ENCODE measurements at places on chromosomes 4 and X.
A peak's percentile ranks its signal among the peaks of the same experiment; 100 is the strongest.

GRCh38 chr4:79205121-79205520 lies 120.7 kb downstream of the NAA11 start:
- DNase-seq, result no peak

- no peak for DNase-seq
Observed at GRCh38 chrX:40093586-40093985, 4.2 kb downstream of the BCOR start.

DNA sequence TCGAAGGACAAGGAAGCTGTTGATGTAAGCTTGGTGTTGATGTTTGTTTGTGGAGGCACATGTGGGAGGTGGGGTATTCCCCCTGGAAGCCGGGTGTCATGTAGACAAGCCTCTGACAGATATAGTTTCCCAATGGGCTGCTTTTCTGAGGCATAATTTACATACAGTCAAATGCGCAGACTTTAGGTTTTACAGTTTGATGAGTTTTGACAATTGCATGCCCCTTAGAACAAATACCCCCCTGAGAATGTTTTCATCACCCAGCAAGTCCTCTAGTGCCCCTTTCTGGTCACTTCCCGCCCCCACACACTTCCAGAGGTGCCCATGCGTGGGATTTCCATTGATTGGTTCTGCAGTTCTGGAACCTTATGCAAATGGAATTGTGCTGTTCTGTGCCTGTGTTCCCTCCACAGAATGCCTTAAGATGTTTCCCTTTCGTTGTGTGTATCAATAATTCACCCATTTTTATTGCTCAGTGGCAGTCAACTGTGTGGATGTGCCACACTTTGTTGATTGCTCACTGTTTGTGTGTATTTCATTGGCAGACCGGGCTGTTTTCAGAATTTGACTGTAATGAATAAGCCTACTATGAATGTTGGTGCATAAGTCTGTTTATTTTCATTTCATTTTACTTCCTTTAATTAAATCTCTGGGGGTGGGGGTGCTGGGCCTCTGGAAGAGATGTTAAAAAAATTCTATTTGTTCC lies 8.5 kb downstream of the EVC start:
- DNase-seq, result no peak

DNA sequence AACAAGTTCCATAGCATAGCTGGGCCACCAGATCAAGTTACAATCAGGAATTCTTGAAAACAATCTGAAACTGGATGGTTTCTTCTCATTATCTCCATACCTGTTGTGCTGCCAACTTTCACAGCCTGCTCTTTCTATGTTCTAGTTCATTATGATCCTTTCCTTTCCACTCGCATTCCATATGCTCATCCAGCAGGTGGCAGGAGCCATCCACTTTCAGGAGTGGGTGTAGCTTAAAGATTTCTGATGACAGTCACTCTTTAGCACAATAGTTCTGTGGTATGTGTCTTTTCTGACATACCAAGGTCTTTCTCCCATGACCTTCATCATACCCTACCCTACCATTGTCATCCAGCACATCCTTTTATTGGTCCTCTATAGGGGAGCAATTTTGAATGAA lies 46.4 kb downstream of the PAGE2 start:
- DNase-seq, result peak; percentile 52

DNA sequence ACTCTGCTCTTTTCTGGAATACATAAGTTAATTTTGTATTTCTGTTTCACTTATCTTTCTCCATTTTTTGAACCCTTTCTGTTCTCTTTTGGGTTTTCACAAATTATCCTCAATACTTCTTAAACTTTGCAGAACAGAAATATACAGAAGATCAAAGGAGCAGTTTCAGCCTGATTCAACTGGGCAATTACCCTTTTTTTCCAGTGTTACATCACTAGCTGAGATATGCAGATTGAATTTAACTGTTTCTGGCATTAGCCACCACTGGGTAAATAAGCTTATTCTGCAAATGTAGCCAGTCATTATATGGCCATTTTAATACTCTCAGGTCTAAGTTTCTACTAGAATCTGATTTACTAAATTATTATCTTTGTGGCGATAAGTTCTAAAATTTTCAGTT lies 66.9 kb upstream of the GRID2 start:
- DNase-seq, result no peak

DNA sequence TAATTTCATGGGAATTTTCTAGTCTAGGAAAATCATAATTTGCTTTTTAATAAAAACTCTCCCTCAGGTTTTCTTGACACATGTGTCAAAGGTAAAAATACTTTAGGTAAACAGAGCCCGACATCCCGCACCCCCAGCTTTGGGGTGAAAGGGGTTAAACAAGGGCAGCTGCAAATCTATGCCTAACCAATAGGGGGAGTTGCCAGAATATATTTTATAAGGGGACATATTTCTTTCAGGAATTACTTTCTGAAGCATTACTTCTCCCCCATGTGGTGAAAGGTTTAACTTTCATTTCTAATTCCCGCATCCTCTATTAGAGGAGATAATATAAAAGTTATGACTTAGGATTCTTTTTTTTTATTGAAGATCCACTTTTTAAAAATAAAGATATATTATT lies 53.9 kb upstream of the HEPH start:
- DNase-seq, result no peak

GRCh38 chr4:5237086-5237660 lies 185.9 kb downstream of the STK32B start:
- peak; percentile 52 for DNase-seq

GRCh38 chr4:184689681-184690080 lies 40.1 kb downstream of the PRIMPOL start:
- DNase-seq, result no peak

GRCh38 chr4:141352331-141352730 lies 131.6 kb downstream of the ZNF330 start:
- no peak for DNase-seq

DNA sequence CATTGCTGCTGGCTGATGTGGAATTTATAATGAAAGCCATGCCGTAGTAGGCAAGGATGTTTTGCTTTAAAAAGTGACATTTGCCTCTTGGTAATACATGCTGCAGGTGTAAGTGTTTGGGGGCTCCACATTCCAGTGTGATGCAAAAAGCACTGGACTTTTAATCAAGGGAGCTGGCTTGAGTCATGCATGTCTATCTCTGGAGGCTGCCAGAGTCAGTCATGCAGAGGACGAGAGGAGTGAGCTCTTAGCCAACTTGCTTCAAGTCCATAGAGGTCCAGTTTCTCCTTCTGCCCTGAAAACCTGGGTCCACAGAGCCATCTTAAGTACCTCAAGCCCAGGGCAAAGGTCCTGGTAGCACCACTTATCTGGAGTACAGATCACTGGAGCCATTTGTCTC lies 11.6 kb upstream of the CXCL13 start:
- no peak for DNase-seq

DNA sequence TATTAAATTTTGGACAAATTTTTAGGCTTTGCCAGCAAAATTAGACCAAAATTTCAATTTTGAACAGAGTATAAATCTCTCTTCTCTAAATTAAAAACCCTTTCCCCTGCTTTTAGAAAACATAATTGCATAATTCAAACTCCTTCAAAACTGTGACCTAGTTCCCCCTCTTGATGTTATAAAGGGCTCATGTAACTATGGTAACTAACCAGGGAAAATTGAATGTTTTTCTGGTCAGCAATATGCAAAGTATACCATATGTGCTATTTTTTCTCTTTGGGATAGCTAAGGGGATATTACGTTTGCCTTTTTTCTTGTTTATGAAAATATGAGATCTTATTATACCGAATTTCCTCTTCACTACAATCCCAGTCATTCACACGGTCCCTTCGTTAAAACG lies 5.1 kb upstream of the ING2 start:
- no peak for DNase-seq

DNA sequence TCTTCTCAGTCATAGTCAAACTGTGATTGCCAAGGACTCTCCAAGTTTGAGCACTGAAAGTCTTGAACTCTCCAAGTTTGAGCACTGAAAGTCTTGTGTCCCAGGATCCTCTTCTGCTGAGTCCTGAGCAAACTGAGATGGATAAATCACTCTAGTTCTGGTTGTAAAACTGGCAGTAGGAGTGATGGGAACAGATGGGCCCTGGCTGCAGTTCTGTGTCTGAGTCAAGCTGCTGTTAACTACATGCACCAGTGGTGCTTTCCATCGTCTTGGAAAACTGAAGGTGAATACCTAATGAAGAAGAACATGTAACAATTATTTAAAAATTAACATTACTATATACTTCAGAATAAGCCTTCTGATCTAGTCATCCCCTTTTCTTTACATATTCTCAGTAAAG lies 27.6 kb upstream of the KCNIP4 start:
- no peak for DNase-seq

DNA sequence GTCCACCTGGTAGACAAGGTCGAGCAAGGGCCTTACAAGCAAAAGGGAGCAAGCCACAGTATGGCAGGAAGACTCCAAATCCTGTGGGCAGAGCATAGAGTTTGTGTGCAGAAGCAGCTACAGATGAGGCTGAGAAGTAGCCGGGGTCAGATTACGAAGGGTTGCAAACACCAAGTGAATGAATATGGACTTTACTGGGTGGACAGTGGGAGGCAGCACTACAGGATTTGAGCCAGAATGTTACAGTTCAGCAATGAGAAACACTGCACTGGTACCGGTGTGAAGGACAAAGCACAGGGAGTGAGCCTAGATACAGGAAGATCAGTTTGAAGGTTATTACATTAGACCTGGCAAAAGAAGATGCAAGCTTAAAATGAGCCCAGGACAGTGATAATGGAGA lies 46.1 kb upstream of the HOPX start:
- no peak for DNase-seq

DNA sequence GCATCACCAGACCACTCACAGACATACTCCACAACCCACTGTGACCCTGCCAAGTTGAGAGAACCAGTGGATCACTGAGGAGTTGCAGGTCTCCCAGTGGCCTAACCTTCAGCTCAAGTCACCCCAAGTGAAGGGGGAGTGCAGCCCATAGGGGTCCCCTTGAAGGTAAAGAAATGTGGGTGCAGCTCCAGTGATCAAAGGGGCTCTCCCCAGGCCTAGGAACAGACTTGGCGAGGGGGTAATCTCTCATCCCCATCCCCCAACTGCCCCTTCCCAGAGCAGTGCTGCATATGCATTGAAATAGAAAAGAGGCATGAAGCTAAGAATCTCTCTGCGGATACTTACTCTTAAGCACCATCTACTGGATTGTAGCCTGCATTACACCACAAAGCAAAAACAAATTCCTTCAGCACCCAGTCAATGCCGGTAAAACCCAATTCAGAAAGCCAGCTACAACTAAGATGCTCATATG lies 27.0 kb downstream of the MAGEE1 start:
- DNase-seq, result peak; percentile 2

- no peak for DNase-seq
Observed at GRCh38 chr4:70935038-70935695, 33.0 kb downstream of the MOB1B start.

DNA sequence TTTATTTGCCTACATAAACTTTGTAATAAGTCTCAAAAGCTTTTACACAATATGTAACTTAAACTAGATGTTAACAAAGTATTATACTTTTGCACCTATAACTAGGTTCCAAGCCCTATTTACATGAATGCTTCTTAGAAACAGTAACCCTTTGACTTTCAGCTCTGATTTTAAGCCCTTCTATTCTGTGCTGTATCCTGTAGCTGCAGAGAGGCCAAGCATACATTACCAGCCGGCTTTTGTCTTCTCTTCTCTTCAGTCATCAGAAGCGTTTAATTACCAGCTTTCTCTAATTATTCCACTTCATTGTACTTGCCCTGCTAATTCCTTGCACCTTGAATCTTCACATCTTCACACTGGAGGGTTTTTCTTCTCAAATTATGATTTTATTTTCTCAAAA lies 403.1 kb downstream of the PDGFC start:
- no peak for DNase-seq

- DNase-seq, result no peak
Observed at GRCh38 chrX:47608130-47608810, 11.4 kb downstream of the SYN1 start.

GRCh38 chr4:138685316-138685715 lies 330.3 kb upstream of the NOCT start:
- DNase-seq, result peak; percentile 68

DNA sequence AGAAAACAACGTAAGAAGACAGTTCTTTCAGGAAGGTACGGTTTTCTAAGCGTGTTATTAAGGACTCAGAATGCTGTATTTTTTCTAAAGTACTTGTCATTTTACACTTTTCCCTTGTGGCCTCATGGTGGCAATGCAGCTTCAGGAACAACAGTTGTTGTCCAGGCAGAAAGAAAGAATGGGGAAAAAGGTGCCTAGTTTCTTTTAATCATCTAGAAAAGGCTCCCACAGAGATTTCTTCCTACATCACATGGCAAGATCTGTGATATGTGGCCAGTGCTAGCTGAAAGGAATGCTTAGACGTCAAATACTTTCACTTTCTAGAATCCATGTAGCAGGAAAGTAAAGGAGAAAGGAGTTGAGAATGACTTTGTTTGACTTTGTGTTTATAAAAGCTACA lies 49.0 kb upstream of the TRAM1L1 start:
- DNase-seq, result peak; percentile 53

GRCh38 chr4:40484346-40485090 lies 145.1 kb downstream of the RBM47 start:
- DNase-seq, result no peak

DNA sequence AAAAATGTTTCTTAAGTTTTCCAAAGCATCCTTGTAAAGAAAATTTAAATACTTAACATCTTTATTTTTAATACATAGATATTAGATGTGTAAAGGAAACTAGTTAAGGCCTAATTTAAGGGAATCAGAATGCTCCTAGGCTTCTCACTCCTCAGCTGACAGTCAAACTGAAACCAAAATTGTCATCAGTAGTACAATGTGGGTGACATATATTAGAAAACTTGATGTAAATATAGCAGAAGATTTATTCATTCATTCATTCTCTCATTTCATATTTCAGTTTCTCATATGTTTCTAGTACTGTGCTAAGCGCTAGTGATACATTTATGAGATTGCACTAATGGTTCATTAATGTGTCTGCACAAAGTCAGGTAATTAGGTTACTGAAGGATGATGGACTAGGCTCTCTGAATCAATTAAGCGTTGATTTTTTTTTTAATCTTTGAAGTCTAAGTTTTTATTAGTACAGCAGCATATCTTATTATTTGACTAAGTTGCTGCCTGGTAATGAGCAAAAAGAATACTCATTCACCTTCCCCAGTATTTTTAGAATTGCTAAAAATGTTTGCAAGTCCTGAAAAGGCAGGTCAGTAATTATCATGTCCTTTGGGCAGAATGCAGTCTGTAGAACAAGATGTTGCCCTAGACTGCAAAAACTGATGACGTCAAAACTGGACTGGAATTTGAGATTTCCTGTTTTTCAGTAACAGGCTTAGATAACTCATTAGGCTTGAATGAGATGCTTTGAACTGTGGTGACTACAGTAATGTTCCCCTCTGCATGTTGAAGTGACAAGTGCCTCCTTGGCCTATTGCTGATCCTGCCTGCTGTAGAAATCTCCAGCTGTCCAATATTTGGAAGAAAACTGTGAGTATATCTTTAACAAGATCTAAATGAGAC lies 128.7 kb downstream of the ARHGAP24 start:
- no peak for DNase-seq

All from muscle of back (tissue), 13 donors.